Hematopoietic multipotent progenitor cell treated with erythropoietin and hydrocortisone succinate and interleukin-3 and kit ligand, for 15 days (in vitro differentiated cells): ENCODE measurements at places on chromosomes 2 and 18.

GRCh38 chr18:46386788-46387187 is 270.2 kb downstream of the LOXHD1 start:
- no peak for DNase-seq

DNA sequence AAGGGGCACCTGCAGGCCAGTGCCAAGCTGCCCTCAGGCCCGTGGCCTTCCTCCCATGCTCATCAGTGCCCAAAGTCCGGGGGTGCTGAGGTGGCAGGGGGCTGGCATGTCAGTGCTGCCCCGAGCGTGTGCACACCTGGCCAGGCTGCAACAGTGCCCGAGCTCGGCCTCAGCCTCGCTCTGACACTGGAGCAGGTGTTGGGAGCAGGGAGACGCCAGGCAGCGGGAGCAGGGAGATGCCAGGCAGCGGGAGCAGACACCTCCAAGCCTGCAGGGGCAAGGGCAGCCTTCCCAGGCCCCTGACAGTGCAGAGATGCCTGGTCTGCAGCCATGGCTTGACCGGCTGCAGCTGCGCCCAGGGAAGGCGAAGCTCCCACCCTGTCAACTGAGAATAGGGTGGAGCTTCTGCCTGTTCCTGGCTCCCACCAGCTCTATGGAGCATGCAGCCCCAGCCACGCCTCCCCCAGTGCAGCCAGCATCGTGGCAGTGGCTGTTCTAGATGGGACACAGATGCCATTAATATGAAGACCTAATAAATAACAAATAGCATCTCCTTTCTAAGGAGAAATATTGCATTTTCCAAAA is 82.4 kb downstream of the DTNB start:
- no peak for DNase-seq

DNA sequence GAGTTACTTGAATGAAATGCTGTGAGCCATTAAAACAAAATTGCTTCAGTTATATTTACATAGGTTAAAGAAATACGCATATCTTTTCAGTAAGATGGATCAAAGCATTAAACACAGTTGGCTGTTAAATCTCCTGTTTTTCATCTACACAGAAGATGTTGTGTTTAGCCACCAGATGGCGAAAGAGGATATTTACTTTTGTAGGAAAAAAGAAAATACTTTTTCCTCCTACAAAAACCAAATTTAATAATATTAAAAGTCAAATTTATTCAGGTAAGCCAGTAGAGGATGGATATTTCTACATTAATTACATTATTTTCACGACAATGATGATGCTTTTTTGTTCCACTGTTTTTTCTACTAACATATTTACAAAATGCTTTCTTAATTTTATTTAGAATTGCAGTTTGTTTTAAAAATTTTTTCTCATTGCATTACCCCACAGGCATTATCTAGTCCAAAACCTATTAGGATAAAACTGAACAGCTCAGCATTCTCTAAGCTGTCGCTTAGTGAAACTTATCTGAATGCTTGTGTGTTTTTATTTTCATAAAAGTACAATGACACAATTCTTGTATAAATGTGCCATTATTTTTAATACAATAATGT is 173.7 kb downstream of the ASXL3 start:
- DNase-seq = no peak

DNA sequence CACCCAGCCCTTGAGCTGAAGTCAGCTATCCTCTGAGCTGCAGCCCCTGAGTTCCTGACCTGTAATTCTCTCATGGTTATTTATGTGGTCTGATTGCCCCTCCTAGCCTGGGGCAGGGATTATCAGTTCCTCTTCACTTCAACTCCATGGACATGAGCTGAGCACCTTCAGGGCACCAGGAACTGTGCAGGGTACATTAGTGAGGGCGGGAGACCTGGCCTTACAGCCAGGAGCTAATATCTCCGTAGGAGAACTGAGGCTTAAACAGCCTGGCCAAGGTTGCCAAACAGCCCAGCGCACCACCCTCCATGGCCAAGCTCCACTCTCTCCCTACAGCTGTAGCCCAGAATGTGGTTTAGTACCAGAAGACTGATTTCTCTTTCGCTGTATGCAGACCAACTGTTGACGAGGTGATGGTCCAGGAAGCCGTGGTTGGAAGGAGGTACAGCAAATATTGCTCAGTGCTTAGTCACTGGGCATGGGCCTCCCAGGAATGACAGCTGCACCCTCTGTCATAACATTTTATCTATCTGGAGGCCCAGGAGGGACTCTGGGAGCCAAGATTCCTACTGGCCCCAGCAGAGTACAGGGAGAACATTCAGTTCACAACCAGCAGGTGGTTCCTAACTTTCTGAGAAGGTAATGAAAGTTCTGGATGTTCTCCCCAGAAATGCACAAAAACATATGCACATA is 228.7 kb upstream of the SIX2 start:
- DNase-seq = no peak

DNA sequence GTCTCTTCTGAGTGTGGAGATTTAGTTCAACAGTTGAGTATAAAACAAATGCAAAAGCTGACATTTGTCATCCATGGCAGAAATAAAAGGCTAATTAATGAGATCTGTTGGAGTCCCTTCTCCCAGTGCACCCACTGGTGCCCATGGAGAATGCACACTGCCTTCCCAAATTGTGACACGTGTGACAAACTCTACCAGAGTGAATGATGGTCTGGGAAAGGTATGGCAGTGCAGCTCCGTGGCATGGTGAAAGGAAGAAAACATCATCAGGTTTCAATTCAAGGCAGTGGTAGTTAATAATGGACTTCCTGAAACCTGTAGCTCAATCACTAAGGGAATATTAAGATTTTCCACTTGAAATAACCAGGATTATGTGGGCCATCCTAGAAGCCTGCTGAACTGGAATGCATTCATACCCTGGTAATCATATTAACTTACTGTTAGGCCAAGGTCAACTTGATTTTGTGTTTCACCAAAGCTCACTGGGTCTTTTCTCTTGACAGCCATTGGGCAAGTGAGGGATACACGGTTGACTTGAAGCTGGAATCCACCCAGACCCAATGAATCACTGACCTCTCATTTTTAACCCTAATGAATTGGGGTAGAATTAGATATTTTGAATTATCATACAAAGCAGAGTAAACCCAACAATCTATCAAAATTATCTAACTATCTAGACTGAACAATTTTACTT is 167.6 kb downstream of the AFF3 start:
- DNase-seq = no peak

GRCh38 chr2:48248251-48248933 is 281.6 kb upstream of the STON1 start:
- no peak for DNase-seq

DNA sequence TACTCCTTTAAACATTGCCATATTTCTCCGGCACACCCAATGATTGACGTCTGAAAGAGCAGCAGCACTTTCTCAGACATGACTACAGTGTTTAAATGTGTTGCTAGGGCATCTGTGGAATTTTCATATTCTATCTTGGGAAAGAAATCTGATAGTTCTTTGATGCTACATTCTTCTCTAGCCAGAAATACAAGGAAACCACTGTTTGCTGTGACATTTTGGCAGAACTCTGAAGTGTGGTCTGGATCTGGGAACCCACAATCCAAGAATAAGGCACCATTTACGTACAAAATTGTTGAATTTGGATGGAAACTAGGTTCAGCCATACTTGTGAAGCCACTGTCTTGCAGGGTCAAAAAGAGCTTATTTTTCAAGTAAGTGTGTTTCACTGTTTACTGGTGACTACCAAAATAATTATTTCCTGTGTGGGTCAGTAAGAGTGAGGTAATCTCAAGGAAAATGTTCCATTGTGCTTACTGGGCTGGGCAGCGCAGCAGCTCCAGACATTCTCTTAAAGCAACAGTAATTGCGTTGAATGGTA is 21.3 kb upstream of the CD28 start:
- DNase-seq = no peak

- no peak for DNase-seq
Observed at GRCh38 chr2:78928502-78928901, 97.0 kb upstream of the REG3G start.

- DNase-seq = no peak
Observed at GRCh38 chr2:64918220-64918886, 70.8 kb upstream of the SLC1A4 start.

GRCh38 chr2:33130054-33130447 is 183.3 kb downstream of the LTBP1 start:
- no peak for DNase-seq

DNA sequence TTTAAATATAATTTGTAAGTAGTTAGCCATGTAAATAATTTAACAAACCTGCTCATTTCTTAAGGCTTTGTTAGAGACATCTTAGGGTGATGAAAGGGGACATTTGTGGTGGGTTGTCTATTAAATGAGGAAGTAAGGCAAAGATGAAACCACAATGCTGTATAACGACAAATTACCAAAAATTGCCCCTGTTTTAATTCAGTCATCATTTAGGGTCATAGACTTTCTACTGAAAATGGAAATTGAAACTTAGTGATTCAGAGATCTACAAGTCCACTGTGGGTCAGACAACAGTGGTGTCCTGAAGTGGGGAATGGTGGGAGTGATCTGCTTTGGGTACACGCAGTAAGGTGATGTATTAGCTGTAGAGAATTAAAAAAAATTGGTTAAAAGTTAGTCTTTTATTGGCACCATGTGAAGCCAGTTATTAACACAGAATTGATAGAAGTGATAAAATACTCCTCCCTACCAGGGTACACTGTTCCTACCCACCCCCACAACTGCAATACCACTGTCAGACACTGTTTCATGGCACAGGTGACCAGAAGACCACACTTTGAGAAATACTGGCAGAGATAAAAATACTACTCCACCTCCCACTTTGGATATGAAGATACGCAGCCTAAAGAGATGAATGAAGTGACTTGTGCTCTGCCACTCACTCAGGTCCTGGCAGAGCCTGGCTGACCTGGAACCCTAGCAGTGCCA is 13.4 kb downstream of the CERS6 start:
- DNase-seq = no peak

DNA sequence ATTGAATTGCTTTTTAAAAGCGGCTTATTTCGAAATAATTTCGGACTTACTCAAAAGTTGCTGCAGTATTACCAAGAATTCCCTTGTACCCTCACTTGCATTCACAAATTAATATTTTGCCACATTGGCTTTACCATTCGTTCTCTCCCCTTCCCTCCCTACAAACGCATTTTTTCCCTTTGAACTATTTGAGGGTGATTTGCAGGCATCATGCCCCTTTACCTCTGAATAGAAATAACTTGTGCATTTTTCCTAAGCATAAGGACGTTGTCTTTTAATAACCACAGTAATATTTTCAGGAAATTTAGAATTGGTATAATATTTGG is 608 bp downstream of the CCDC138 start:
- DNase-seq = no peak
